ENCODE measurements at places on chromosomes 3 and 15.

GRCh38 chr3:143183665-143183964, 64.0 kb downstream of the CHST2 start:
- no peak for DNase-seq

DNA sequence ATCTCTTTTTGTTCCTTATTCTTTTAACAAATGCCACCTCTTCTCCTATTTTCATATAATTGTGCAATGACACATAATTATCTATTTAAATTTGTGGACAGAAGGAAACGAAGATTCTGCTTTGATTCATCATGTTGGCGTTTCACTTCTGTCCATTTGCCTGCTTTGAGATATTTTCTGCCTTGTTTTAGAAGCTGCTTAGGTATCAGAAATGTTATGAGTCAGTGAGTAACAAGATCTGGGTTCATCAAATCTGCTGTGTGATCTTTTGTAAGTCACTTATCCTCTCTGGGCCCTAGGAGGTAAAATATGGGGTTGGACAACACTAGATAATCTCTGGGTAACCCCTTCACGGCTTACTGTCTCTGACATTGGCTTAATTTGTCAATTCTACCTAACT, 7.3 kb upstream of the MINDY4B start:
- no peak for DNase-seq

DNA sequence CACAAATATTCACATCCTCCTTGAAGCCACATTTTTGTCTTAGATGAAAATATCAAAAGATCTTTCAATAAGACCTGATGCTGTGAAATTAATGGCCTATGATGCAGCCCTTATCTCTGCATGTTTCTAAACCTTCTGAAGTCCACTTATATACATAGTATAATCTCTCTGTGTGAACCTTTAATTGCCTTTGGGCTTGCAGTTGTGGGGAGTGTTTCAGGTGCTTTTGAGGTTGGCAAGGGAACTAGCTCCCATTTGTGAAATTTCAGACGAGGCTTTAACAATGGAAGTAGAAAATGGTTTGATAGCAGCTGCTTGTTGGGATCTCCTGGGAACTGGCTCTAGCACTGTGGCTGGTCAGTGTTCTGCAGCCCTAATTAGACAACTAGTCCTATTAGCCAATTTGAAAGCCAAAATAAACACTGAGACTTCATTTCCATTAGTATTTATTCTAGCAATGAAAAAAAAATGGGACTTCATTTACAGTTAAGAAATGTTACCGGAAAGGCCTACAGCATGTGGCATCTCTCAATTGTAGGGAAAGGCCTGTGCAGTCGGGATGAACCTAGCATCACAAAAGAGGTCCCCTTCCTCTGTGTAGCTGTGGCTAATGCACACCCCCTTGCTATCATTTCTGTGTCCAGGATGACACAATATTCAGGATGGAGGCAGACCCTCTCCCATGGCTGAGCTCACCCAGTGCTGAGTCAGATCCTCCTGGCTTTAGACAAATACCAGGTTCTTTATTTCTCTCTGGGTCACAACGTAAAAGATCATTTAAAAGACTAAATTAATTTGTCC, 140.7 kb upstream of the TRIM42 start:
- no peak for DNase-seq

DNA sequence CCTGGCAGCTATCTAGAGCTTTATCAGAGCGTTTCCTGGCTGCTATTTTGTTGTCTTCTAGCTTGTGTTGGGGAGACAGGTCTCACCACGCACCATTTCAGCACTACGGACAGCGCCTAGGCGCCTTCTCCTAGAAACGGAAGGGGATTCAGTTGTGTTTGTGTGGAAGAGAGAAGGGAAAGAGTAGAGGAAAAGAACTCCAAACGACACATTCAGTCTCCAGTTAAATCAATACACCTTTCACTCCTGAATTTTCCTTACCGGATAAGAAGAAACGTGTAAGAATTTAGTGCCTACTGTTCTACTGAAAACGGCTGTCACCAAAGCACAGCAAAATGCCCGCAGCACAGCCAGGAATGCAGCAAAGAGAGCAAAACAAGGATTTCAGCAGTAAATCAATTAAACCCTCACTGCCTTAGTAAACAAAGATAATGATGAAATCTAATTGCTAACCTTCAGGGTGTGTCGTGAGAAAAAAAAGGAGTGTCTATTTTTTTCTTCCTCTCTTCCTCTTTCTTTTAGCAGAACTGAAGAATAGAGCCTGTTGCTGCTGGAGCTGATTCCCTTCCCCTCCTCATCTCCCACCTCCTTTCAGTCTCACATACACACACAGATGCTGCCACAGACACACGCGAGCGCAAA, 412 bp upstream of the CTXN2 start:
- DNase-seq, result no peak

DNA sequence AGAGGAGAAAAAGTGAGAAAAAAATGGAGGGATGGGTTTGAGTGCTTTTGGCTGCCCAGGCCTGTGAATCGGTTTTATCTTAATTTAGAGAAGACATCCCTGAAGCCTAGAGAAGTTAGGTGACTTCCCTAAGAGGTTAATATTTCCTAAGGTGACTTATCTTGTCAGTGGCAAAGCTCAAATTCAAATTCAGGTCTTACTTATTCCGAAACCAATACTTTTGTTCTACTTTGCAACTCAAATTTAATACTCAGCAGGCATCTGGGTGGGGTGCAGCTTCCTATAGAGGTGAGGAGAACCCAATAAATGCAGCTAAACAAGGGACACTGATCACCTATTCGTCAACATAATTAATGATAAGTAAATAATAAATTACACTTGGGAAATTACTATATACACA, 54.9 kb upstream of the MYRIP start:
- no peak for DNase-seq

Measured in activated T-cell treated with anti-CD3 and anti-CD28 coated beads, Interleukin-2, amount 50 U/mL, for 4 hours (primary cell).